Activated CD4-positive, CD25-positive, alpha-beta regulatory T cell (primary cell): ENCODE measurements at places on chromosomes 12 and 14.
A peak's percentile ranks its signal among the peaks of the same experiment; 100 is the strongest.

GRCh38 chr12:95574799-95575452 is 23.6 kb upstream of the USP44 start:
- no peak for DNase-seq

DNA sequence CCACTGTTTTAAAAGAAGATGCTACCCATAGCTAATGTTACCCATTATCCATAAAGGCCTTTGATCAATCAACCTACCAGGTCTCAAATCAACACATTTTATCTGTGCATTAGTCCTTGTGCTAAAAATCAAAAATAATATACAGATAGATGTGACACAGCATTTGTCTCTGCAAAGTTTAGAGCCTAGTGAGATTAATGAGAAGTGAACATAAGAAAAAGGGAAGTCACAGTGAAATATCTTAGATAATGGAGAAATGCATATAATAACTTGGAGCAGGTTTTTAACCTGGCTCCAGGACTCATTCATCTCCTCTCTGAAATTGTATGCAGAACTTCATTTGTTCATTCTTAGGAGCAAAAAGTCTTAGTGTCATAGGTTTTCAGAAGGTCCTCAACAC is 7.2 kb downstream of the PDE3A start:
- no peak for DNase-seq

- DNase-seq: no peak
These were observed 635 bp downstream of the LTA4H start for GRCh38 chr12:96034621-96035282.

- DNase-seq: no peak
These were observed 129.6 kb upstream of the SOX5 start for GRCh38 chr12:24079083-24079482.

- no peak for DNase-seq
These were observed 9.1 kb downstream of the GNG2 start for GRCh38 chr14:51869411-51870100.

- no peak for DNase-seq
These were observed 179.3 kb downstream of the MIPOL1 start for GRCh38 chr14:37376944-37377609.

DNA sequence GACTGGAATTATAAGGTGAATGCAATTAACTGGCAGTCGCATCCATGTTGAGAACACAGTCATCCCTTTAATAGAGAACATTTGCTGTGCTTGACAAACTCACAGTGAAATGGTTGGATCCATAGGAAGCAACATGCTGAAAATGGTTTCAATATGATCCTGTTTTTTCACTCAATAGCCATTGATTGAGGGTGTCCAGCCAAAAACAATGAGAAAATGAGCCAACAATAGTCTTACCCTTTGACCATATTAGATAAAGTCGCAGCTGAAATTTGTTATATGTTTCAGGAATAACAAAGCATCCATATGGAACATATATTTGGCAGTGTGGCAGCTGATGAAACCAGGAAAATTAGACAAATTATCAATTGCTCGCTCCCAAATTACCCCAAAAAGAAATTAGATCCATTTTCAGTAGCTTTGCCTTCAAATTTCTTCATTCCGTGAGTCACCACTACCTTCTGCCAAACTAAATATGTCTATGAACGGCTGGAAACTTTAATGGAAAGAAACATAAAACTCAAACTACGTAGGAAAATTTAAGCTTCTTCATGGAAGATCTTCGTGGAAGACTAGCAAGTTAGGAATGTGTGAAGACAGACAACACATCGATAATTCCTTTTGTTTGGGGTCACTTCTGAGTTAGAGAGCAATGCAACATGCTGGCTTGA is 17.4 kb downstream of the IGF1 start:
- no peak for DNase-seq

DNA sequence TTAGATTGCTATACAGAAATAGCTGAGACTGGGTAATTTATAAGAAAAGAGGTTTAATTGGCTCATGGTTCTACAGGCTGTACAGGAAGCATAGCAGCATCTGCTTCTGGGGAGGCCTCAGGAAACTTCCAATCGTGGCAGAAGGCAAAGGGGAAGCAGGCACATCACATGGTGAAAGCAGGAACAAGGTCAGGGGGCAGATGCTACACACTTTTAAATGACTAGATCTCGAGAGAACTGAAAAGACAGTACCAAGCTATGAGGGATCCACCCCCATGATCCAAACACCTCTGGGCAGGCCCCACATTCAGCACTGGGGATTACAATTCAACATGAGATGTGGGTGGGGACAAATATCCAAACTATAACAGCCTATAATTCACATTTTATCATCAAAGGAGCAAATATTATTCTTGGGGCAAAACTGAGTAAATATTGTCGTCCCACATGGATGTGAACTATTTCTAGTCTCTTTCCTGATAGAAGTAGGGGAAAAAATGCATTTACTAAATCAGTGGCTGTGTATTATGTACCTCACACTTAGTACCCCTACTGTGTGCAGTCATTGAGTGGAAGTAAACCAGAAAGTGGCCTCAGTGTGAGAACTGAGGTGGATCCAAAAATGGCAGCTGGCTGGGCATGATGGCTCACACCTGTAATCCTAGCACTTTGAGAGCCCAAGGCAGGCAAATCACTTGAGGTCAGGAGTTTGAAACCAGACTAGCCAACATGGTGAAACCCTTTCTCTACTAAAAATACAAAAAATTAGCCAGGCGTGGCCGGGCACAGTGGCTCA is 25.4 kb upstream of the A2ML1 start:
- no peak for DNase-seq

DNA sequence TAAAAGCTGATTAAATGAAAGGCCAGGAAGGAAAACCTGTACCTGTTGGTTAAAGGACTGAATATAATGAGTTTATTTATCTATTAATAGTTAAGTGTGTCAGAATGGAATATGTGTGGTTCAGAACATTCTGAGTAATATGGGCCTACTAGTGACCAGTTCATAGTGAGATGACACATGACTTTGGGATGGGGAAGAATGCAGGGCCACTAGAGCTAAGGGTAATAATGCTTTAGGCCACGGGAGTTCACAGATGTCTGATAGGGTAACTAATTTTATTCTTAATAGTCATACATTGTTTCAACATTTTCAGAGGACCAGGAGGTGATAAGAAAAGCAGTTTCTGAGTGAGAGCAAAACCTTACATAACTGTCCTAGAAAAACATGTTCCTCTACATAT is 247.8 kb upstream of the OR4E1 start:
- no peak for DNase-seq

GRCh38 chr12:91609283-91609682 is 426.7 kb upstream of the DCN start:
- no peak for DNase-seq

- DNase-seq: no peak
These were observed 23.2 kb upstream of the BICD1 start for GRCh38 chr12:32083489-32083888.

- DNase-seq: no peak
These were observed 321.1 kb upstream of the STXBP6 start for GRCh38 chr14:25371068-25371467.

- no peak for DNase-seq
These were observed 35.1 kb downstream of the EIF2S3B start for GRCh38 chr12:10540776-10541205.

- DNase-seq: no peak
These were observed 11.7 kb downstream of the SOCS4 start for GRCh38 chr14:55038708-55039107.

GRCh38 chr12:93002293-93003054 is 73.4 kb upstream of the EEA1 start:
- DNase-seq: no peak

GRCh38 chr12:66241061-66242043 is 52.3 kb downstream of the IRAK3 start:
- no peak for DNase-seq

GRCh38 chr12:52120951-52121823 is 41.7 kb downstream of the SMIM41 start:
- DNase-seq: no peak

GRCh38 chr12:55957106-55957859 is 8.6 kb downstream of the PMEL start:
- no peak for DNase-seq

DNA sequence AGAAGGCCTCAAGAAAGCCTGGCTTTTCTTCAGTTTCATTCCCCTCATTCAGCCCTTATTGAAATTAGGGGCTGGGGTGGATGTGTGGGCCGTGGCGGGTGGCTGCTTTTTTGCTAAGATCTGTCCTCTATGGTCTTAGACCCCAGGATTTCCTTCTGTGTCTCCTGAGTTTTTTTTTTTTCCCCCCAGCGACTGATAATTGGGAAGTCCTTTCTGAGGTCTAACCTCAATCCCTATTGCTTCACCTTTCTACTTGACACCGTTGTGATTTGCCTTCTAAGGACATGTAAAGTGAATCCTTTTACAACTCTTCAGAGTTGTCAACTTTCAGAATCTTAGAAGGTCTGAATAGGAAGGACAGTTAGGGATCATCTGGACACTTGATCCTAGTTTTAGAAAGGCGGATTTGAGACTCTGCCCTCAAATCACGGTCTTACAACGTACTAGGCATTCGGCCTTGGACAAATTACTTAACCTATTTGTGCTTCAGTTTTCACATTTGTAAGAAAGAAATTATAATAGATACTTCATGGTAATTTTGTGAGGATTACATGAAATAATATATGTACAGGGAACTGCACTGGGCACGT is 4.4 kb downstream of the GPR84 start:
- DNase-seq: no peak

GRCh38 chr12:50666023-50666422 is 97.9 kb upstream of the ATF1 start:
- no peak for DNase-seq

- no peak for DNase-seq
These were observed 1.4 kb downstream of the TOMM20L start for GRCh38 chr14:58397156-58397555.

DNA sequence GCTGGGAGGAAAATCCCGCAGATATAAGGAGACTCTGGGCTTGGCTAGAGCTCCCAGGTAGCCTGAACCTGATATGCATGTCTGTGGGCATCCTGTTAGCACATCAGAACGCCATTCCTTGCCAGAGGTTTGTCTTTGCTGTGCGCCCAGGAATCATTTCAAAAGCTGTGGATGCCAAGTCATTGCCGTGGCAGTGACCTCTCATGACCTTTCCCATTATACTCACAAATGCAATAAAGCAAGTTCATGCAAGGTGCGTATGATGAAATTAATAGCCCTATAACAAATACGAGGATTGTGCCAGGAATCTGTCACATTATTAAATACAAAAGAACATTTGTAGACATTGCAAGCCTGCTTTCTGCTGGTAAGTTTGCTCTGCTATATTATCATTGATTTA is 229.1 kb upstream of the PELI2 start:
- no peak for DNase-seq

- no peak for DNase-seq
These were observed 1.5 kb upstream of the HOXC13 start for GRCh38 chr12:53937099-53937498.

GRCh38 chr14:68785534-68786490 is 7.1 kb downstream of the ZFP36L1 start:
- no peak for DNase-seq

DNA sequence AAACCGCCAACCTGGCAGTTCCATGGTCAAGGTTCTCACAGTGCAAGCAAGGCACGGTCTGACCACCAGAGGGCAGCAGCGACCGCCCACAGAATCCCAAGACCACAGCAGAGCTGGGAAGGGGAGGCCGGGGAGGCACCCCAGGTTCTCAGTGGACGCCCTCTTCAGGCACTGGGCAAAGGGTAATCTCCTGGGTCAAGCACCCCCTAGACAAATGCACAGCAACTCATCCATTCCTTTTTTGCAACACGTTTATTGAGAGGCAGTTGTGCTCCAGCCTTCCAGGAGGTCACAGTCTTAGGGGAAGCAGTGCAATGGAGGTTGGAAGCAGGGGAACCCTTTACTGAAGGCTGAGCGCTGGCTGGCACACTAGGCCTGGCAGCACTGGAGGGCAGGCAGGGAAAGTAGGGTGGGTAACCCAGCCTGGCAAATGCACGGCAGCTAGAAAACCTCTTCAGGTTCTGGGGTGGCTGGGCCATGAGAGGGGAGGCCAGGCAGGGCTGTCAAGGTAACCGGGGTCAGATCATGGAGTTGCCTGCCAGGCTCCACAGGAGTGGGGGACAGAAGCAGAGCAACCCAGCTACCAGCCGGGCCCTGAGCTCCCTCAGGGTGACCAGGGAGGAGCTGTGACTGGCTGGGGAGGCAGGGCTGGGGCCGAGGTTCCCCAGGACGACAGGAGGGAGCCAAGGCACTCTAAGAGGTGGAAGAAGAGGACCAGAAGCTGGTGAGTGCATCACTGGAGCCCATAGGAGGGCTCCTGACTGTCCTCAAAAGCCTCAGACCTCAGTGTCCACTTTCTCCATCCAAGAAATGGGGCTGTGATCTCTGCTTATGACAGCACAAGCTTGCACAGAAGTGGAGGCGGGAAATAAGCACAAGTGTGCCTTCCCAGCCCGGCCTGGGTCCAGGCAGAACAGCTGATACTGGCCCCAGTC is 1.8 kb upstream of the RHOF start:
- DNase-seq: peak; percentile 73

- DNase-seq: no peak
These were observed 302 bp downstream of the CCDC38 start for GRCh38 chr12:95942101-95942523.

- no peak for DNase-seq
These were observed 35.3 kb downstream of the P2RX7 start for GRCh38 chr12:121167951-121168350.

DNA sequence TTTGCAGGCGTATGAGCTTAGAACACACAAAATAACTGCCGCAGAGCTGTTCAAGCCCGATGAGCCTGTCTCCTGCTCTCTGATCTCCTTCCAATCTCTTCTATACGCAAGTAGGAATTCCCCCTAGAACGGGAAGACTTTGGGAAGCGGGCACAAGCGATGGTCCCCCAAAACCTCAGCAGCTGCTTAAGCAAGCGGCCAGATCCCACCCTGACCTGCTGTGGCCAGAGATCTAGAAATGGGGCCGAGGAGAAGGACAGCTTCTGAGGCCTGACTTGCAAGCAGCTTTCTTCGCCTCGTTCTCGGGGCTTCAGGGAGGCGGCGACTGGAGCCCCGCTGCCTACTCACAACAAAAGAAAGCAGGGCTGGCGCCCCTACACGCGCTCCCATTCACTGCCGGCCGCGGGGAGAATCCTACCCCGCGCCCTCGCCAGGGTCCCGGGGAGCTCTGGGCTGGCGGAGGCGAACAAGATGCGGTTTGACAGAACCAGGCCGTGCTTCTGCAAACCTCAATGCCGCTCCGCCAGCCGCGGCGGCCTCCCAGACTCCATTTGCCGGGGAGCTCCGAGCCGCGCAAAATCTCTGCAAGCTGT is 922 bp downstream of the TBX5 start:
- DNase-seq: no peak

GRCh38 chr12:104740668-104741067 is 217.4 kb downstream of the SLC41A2 start:
- DNase-seq: no peak

GRCh38 chr14:89417465-89418225 is 612 bp upstream of the FOXN3 start:
- DNase-seq: peak; percentile 19

- no peak for DNase-seq
These were observed 84.6 kb downstream of the NT5DC3 start for GRCh38 chr12:103756443-103756842.

- no peak for DNase-seq
These were observed 199.4 kb upstream of the FOXN3 start for GRCh38 chr14:89616425-89616824.
